ENCODE measurements at places on chromosomes 5 and 9.

- DNase-seq = peak; percentile 75
These were observed 205.6 kb upstream of the ADAMTSL1 start for GRCh38 chr9:18268381-18268780.

- DNase-seq = no peak
These were observed 576.1 kb downstream of the CDH12 start for GRCh38 chr5:22277006-22277405.

DNA sequence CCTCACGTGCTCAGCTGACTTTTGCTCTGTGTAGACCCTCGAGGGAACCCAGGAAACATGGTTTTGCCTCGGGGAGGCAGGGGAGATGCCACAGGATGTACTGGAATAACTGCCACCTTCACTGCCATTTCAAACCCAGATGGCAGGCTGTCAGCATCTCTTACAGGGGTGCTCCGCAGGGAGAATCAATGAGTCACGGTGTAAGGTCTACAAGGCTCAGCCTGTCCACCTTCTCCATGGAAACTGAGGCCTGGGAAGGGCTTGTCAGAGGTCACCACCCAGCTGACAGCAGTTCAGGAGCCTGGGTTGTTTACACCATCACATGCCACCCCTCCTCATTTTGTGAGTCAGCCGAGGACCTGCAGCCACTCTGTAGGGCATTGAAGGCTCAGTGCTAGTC lies 30.8 kb downstream of the DAB2IP start:
- peak; percentile 11 for DNase-seq

DNA sequence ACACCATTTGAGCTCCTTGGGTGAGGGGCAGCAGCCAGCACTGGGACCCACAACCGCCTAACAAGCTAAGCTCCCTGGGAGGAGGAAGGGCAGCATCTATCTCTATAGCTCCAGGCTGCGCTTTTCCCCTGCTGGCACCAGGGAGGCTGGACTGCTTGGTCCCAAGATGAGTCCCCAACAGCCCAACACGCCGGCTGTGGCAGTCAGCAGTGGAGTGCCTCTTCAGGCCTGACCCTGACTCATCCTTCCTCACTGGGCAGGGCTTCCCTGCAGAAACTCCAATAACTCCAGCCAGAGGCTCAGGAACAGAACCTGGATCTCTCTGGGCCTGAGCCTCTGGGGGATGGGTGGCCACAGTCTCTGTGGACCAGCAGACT lies 113.7 kb upstream of the ADAMTS16 start:
- DNase-seq = peak; percentile 74

- DNase-seq = no peak
These were observed 29.6 kb downstream of the SPRY4 start for GRCh38 chr5:142295084-142295758.

DNA sequence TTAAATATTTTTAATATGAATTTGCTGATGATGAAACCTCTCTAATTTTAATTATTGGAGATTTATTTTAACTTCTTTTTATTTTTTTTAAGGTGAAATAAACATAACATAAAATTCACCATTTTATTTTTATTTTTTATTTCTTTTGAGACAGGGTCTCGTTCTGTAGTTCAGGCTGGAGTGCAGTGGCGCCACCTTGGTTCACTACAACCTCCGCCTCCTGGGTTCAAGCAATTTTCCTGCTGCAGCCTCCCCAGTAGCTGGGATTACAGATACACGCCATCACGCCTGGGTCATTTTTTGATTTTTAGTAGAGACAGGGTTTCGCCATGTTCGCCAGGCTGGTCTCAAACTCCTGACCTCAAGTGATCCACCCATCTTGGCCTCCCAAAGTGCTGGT lies 402.9 kb downstream of the PRR16 start:
- DNase-seq = no peak

DNA sequence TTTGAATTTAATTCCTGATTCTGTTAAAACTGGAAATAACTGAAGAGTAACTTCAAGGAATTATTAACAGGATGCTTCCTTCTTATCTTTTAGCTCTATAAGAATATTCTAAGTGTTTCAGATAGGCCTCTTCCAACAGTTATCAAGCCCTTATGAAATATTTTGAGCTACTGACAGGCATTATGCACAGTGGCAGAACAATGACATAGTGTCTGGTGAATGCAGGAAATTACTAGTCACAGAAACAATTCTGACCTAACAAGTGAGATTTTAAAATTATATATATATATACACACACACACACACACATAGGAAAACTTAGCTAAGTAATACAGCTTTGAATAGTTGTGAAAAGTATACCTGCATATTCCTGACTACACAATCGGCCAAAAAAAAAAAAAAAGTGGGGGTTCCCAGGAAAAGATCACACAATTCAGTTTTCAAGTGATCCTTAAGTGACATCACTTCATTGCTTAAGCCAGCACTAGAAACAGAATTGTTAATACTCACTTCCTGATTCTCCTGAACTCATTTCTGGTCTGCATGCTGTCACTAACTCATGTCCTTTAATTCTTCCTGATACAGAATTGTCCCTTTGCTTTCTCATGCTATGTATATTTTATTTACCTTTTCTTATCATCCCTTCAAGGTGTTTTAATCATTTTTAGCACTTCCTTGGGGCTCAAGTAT lies 77.3 kb downstream of the SLC25A46 start:
- no peak for DNase-seq

GRCh38 chr5:3382782-3383181 lies 212.8 kb upstream of the IRX1 start:
- DNase-seq = no peak

DNA sequence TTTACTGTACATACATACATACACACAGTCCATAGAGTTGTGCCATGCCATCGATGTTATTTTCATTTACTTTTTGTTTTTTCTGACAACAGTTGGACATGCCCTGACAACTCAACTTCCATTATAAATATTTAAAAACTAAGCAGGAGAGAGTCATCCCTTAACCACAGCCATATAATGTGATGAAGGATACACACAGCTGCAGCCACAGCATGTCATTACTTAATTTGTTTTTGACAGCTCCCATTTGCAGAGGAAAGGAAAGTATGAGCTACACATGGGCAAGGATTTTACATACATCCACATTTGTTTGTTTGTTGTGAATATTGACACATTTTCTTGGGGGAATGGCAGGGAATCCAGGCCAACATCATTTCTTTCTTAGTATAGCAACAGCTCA lies 91.5 kb upstream of the TUT7 start:
- no peak for DNase-seq

DNA sequence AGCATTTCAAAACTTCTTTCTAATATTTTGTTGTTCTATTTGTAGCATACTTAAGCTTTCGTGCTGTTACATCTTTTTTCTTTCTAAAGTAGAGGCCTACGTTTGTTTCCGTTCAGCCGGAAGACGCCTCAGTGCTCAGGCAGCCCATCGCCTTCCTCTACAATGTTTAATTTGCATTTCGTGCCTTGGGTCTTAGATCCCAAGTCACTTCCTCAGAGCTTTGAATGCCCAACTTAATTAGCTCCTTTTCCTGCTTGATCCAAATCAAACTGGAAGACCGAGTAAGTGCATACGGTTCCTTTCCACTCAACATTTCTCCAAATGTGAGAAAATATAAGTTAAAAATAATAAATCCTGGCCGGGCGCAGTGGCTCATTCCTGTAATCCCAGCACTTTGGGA lies 43.2 kb downstream of the MRPL36 start:
- no peak for DNase-seq

- no peak for DNase-seq
These were observed 328.6 kb upstream of the NUDT12 start for GRCh38 chr5:103891151-103891550.

GRCh38 chr9:16524823-16525222 lies 345.6 kb downstream of the BNC2 start:
- no peak for DNase-seq

DNA sequence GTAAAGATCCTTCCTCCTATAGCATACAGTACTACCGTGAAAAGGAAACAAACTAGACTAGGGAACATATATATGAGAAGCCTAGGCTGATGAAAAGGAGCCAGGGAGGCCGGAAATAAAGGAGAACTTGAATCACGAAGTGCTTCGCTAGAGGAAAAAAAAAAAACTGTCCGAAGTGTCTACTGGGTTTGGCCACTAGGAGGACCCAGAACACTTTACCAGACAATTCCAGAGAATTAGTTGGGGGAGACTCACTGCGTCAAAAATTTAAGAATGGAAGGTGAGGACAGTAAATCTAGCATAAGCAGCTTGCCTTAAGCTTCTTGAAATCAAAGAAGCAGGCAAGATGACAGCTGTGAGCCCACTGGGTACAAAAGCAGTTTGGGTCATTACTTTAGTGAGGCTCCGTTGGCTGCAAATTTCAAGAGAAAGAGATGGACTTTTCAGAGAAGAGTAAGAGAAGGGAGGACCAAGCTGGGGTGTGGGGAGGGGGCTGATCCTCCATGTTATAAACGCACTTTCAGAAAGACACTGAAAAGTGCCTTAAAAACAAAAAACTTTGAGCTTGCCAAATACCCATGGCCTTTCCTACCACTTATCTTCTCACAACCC lies 47.4 kb downstream of the P4HA2 start:
- DNase-seq = peak; percentile 49

- no peak for DNase-seq
These were observed 203.6 kb downstream of the ALDH1A1 start for GRCh38 chr9:72749276-72749675.

- DNase-seq = peak; percentile 26
These were observed 137.4 kb downstream of the PLK2 start for GRCh38 chr5:58322453-58322852.

DNA sequence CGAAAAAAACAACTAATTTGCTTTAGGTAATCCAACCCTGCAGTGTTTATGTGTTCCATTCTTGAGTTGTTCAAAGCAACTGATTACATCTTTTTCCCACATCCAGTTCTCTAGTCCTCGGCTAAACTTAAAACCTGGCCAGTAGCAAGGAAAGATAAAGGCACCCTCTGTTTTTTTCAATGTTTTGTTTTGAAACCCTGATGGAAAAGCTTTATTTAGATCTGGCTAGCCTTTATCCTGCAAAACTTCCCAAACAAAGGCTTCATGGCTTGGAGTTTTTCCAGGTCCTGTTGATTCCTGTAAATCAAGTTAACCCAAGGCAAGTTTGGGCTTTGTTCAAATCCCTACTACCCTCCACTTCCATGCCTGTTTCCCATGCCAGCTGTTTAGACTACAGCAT lies 105.1 kb downstream of the CEMIP2 start:
- DNase-seq = no peak

Measured in RCC 7860 (cell line).